ENCODE measurements at places on chromosomes 2 and 18. TPM values are rescaled to one million over a fixed set of nuclear protein-coding genes. Genes with fewer than 3 reads are reported as not detected.

DNA sequence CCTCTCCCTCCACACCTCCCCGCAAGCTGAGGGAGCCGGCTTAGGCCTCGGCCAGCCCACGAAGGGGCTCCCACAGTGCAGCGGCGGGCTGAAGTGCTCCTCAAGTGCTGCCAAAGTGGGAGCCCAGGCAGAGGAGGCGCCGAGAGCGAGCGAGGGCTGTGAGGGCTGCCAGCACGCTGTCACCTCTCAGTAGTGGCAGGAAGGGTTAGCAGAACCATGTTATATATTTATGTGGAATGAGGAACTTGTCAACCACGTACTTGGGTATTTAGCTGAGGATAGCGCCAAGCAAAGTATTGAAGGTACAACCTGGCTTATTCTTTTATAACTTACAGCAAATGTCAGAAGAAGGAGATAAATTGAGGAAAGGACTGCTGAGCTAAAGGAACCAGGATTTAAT, 144.1 kb upstream of the MGAT5 start:
- DNase-seq: no peak

DNA sequence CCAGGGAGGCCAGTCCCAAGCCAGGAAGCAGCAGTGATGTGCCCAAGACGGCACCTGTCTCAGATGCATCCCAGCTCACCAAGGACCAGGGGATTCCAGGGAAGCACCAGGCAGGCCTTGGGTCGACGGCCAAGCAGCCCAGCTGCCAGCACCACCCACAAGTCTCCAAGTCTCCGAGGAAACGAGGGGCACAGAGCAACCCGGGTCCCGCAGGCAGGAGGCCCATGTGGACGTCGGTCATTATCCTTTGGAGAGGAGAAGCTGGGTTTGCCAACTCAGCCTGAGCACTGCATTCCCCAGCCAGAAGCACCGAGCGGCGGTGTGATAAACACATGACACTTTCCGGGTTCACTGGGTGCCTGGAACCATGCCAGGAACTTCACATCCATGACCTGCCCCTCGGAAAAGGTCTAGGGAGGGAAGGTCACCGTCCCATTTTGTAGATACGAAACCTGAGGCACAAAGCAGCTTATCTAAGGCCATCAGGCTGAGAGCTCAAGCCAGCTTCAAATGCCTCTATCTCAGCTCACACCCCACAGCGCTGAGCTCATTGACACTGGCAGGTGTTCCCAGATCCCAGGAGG, 104.5 kb downstream of the ZNF516 start:
- no peak for DNase-seq

The CPS1 gene
- 12.9 TPM for total RNA-seq

The RIT2 gene
- total RNA-seq: 0.81 TPM

DNA sequence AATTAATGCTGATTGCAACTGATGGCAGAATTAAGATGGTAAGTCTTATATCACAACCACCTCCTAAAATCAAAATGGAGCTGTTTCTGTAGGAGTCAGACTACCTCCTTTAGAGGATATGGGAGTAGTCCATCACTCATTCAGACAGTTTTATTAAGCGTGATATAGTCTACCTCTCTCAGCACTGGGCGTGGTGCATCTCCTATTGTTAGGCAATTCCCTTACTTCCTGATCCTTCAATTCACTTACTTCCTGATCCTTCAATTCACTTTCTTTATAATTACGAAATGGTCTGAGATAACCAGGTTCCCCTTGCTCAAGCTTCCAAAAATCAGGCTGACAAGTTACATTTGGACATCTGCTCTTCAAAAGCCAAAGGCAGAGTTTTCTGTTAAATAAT, 31.9 kb downstream of the ATP8B1 start:
- no peak for DNase-seq

- DNase-seq: no peak
Observed at GRCh38 chr2:137435162-137435561, 529.1 kb upstream of the HNMT start.

- DNase-seq: peak; percentile 74
Observed at GRCh38 chr2:226813148-226813701, 13.6 kb upstream of the IRS1 start.

The RAB6C gene
- 0.22 TPM for total RNA-seq

The NEB gene
- 4.4 TPM for total RNA-seq

DNA sequence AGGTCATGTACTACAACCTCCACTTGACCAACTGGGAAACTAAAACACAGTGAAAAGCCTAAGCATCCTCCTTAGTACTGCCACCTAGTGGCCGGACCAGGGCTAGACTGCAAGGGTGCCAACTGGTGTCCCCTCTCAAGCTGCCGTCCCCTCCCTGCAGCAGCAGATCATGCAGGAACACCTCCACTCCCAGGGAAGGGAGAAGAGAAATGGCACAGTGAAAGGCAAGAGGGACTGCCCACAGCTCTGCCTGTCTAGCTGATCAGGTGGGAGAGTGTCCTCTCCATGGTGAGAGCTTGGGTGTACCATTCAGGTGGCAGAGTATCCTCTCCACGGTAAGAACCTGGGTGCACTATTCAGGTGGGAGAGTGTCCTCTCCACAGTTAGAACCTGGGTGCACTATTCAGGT, 78.1 kb downstream of the AAK1 start:
- DNase-seq: peak; percentile 95

Data from endodermal cell (in vitro differentiated cells).